ENCODE measurements at places on chromosomes 3 and 15.

DNA sequence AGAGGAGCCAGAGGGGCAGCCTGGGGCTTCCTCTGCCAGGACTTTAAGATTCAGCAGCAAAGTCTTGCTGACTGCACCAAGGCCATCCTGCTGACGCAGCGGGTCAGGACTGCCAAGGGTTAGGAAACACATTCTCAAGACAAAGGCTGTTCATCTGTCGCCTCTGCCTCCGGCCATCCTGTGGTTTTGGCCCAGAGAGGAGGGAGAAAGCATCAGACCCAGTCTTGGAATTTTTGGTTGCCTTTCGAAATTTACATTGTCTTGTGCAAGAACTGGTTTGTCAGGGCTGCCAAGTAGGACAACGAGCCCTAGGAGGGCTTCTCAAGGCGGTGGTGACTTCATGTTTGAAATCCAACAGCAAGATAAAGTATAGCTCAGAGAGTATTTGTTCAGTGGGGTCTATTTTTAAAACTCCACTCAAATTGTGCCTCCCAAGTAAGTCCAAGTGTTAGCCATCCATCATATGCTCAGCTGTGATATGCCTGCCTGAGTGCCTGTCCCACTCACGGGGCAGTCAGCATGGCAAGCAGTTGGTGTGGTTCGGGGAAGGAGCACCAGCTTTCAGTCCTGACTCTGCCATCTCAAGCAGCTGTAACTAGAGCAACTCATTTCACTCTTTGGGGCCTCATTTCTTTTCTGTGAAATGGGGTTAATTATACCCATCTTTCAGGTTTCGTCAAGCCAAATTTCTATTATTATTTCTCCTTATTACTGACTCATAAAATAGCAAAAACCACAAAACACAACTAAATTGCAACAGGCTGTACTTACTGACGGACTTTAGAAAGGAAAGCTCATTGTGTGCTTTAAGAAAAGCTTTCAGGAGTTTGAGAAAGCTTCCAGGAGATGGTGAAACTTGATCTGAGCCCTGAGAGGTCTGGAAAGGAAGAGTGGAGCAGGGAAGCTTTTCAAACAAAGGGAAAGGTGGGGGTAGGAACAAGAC, 42.4 kb upstream of the RHO start:
- peak; percentile 33 for DNase-seq

- DNase-seq: no peak
Measured at GRCh38 chr3:187267306-187267705, 24.2 kb downstream of the MASP1 start.

GRCh38 chr3:186880406-186880805, 37.9 kb downstream of the ADIPOQ start:
- no peak for DNase-seq

GRCh38 chr15:31828594-31828993, 201.7 kb upstream of the CHRNA7 start:
- DNase-seq: no peak

DNA sequence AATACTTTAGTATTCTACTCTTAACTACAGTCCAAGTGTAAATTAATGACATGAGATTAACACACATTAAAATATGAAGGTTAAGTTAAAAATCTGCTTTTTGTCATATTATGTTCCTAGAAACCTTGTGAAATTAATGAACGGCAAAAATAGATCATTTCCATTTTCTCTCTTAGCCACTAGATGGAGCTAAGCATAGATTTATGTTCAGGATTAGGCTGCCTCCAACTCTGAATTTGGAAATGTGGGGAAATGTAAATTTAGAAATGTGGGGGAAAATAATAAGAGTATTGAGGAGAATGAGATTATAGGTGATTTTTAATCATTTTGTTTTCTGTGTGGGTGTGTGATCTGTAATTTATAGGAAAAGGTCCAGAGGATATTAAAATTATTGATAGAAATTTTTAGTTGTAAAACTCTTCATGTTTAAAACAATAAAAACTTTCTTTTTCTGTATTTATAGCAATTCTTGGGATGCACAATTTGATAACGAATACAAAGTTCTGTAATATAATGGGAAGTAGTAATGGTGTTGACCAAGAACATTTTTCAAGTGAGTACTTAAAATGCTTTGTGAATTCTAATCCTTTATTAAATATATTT, 59.2 kb downstream of the TMOD3 start:
- DNase-seq: peak; percentile 14

Measured in RPMI8226 (cell line).